ENCODE measurements at places on chromosomes 1 and 21.

DNA sequence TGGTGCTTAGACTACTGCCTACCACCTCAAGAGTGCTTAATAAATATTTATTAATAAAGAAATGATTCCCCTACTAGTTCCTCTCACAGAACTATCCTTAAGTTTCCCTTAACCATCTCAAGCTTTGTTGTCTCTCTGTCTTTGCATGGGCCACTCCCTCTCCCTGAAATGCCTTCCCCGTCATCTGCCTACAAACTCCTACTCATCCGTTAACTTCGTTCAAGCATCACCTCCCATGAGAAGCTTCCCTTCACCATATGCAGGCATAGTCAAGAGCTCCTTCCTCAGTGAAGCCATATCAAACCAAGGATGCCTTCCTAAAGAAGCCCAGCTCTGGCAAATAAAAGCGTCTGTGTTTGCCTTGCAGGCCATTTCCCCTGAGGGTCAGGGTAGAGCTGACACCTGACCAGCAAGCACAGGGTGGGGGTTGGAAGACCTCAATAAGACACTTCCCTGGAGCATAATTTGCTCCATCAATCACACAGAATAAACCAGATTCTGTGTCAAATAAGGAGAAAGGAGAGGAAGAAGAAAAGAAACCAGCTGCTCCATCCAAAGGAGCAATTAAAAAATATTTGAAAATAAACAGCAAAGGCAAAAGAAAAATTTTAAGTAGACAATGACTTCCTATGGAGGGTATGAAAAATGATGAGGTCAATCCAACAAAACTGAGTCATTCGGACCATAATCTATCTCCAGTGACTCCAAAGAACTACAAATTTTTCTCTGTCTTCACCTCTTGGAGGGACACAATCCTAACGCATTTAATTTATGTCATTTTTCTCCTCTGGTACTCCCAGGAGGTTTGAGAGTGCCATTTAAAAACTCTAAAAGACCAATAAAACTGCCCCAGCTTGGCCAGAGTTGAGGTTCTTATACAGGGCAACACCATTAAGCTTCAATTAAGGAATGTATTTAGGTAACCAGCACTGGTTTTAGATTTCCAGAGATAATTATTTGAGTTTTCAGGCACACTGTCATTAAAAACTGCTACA lies 303.6 kb downstream of the KCNH1 start:
- DNase-seq = no peak

- no peak for DNase-seq
These were observed 107.4 kb upstream of the ADGRL2 start for GRCh38 chr1:81693316-81693715.

- no peak for DNase-seq
These were observed 31.4 kb upstream of the LGALS8 start for GRCh38 chr1:236492378-236492777.

GRCh38 chr1:160647329-160647720 lies 481 bp upstream of the SLAMF1 start:
- DNase-seq = no peak

- no peak for DNase-seq
These were observed 1.7 kb downstream of the TFAP2E start for GRCh38 chr1:35574655-35575415.

Measured in sciatic nerve (tissue), 2 donors.